Stimulated activated CD8-positive, alpha-beta memory T cell treated with anti-CD3 and anti-CD28 coated beads, Interleukin-15, amount 100 ng/mL, for 4 hours (primary cell): ENCODE measurements at places on chromosomes 7 and 10.

DNA sequence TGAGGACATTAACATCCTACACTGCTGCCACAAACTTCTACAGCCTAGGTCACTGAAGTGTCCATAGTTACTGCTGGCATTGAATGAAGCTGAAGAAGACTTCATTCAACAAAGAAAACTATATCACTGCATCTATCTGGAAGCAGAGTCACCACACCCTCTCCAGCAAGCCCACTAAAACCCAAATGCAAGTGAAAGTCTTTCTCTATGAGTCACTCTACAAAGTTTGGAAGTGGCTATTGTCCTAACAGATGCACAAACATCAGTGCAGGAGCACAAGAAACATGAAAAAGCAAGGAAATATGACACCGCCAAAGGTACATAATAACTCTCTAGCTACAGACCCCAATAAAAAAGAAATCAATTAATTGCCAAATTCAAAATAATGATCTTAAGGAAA is 43.5 kb upstream of the CAMK2B start:
- DNase-seq = no peak

DNA sequence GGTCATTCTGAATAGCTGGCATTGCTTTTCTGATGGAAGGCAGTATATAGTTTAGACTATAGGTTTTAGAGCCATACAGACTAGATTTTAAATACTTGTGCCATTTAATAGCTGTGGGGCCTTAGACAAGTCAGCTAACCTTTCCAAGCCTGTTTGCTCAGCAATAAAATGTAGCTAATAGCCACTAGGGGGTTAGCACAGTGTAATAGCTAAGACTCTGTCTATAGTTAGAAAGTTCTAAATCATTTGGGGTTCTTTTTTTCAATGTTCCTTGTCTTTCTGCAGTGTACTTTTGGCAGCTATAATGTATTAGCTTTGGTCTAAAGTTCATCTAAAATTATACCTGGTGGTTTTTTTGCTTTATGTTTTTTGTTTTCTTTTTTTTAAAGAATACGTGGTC is 7.5 kb upstream of the KIFBP start:
- DNase-seq = no peak

DNA sequence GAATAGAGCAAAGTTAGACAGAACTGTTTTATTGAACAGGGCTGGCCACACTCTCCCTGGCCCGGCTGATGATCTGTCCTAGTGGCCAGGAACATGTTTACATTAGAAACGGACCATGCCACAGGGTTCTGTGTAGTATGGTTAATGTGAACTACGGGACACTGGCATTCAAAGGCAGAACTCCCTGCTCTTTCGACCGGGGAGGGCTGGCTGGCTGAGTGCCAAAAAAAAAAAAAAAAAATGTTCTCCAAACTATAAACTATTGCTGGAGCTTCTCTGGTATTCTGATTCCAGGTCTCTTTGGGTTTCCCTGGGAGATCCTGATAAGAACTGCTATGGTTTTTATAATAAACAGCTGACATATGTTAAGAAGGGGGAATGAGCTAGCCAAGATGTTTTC is 1262.6 kb upstream of the SORCS1 start:
- no peak for DNase-seq

DNA sequence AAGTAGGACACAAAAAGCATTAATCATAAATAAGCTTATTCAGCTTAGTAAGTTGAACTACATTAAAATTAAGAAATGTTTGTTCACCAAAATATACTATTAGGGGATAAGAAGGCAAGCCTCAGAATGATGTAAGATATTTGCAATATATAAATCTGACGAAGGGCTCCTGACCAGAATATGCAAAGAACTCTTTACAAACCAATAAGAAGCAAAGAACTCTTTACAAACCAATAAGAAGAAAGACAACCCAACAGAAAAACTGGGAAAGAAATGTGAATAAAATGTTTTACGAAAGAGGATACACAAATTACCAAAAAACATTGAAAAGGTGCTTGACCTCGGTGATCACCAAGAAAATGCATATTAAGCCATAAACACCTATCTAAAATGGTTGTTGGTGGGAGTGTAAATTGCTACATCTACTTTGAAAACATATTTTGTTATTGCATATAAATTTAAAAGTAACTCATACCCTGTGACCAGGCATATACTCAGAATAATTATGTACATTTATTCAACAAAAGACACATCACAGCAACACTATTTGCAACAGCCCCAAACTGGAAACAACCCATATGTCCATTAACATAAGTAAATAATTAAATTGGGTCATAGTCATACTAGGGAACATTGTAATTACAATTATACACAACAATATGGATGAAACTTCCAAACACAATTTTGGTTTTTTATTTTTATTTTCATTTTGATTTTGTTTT is 83.3 kb upstream of the CTBP2 start:
- DNase-seq = no peak

DNA sequence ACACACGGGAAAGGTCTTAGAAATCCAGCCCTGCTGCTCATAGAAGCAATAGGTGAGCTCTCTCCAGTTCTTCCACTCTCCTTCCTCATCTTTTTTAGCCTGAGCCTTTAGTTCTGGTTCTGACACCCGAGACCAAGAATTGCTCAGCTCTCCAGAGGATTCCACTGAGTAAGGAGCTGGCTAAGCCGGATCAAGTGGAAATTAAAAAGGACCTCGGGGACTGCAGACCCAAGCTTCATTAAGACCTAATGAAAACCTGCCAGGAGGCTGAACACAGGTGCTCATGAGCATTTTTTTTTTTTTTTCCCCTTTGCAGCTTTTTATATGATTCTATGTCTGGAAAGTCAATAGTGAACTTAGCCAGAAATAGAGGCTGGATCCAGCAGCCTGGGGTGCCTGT is 1176.0 kb upstream of the AUTS2 start:
- DNase-seq = no peak

- DNase-seq = no peak
Observed at GRCh38 chr10:121043124-121043849, 192.1 kb downstream of the WDR11 start.

DNA sequence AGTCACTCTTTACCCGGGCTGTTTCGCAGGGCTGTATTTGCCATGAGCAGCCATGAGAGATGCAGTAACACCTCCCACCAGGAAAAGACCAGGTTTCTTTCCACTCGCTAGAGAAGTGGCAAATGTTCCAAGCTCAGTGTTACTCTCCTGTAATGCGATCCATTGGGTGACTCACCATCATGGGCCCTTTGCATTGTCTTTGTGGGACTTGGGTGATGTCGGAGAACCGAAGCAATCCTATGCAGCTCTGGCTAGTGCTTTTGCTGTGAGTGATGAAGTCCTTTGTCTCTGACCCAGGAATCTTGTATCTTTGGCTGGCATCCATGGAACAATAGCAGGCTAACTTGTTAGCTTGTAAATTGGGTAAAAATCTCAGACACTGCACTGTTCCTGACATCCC is 40.0 kb downstream of the GHRHR start:
- no peak for DNase-seq

- DNase-seq = no peak
Observed at GRCh38 chr10:107025676-107026075, 138.8 kb downstream of the SORCS1 start.
